ENCODE measurements at places on chromosomes 12 and 14.
A peak's percentile ranks its signal among the peaks of the same experiment; 100 is the strongest.

- DNase-seq, result no peak
Measured at GRCh38 chr14:85052646-85053045, 477.3 kb upstream of the FLRT2 start.

- no peak for DNase-seq
Measured at GRCh38 chr14:72408020-72408419, 475.8 kb downstream of the RGS6 start.

GRCh38 chr12:105906561-105906960 lies 232.2 kb downstream of the NUAK1 start:
- no peak for DNase-seq

GRCh38 chr14:22333422-22334274 lies 255.4 kb downstream of the DAD1 start:
- DNase-seq, result no peak

DNA sequence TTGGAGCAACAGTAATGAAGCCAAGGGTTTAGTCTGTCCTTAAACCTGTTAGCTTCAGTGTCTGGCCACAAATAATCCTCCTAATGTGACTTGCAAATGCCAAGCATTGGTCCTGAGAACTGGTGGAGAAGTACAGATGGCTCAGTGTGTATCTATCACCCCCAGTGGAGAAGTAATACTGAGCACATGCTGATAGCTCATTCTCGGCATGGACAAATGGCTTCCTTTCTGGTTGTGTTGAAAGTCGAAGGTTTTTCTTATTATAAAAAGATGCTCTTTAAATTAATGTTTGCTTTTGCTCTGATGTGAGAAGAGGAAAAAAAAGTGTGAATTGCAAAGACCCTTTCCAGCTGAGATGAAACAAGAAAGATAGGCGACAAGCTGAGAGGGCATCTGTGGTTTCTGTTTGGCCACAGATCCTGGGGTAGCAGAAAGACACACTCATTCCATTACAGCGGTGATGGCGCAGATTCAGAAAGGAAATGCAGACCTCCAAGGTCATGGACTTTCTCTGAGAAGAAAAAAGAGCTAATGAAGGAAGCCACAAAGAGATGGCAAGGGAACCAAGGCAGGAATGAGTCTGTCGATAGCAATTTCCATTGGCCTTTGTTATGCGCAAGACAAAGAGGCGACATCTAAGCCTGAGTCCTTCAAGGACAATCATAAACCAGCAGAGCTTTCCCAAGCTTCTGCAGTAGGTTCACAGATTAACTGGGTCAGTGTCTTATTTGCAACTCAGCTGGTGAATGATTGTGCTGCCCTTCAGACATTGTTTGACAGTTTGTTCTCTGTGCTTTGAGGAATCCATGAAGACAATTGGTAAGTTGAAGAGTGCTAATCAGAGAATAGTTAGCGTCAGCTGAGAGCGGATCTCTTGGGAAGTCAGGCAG lies 155.5 kb upstream of the RGS6 start:
- peak; percentile 93 for DNase-seq

- no peak for DNase-seq
Measured at GRCh38 chr12:117105902-117106301, 6.7 kb upstream of the TESC start.
